ENCODE measurements at places on chromosomes 7 and 10. TPM values are rescaled to one million over a fixed set of nuclear protein-coding genes. Genes with fewer than 3 reads are reported as not detected.

RBM20 gene
- total RNA-seq, result 0.91 TPM

SYT15B gene
- total RNA-seq, result 0.54 TPM

INMT gene
- 0.73 TPM for total RNA-seq

PHYHIPL gene
- total RNA-seq, result 38.8 TPM

LARP4B gene
- total RNA-seq, result 33.9 TPM

GHRHR gene
- total RNA-seq, result 4.3 TPM

MMRN2 gene
- 5.2 TPM for total RNA-seq

GCC1 gene
- 10.4 TPM for total RNA-seq

CCL24 gene
- total RNA-seq, result not detected

HOXA4 gene
- total RNA-seq, result not detected

NEUROG3 gene
- total RNA-seq, result not detected

GIMAP1 gene
- total RNA-seq, result 0.82 TPM

PRRT4 gene
- total RNA-seq, result 6.5 TPM

SEM1 gene
- total RNA-seq, result 39.4 TPM

CYP2C19 gene
- total RNA-seq, result 0.36 TPM

UBTD1 gene
- 2.3 TPM for total RNA-seq

ING3 gene
- 31.8 TPM for total RNA-seq

SCRN1 gene
- 96.3 TPM for total RNA-seq

CUBN gene
- total RNA-seq, result 7.8 TPM

RHOBTB1 gene
- 26.4 TPM for total RNA-seq

SPDYE16 gene
- total RNA-seq, result 0.27 TPM

SLC13A1 gene
- not detected for total RNA-seq

RNF133 gene
- 7.3 TPM for total RNA-seq

CH25H gene
- total RNA-seq, result 0.73 TPM

LIPJ gene
- 1.00 TPM for total RNA-seq

DYDC1 gene
- not detected for total RNA-seq

TAS2R41 gene
- not detected for total RNA-seq

CYP3A7 gene
- total RNA-seq, result 0.45 TPM

SPDYE1 gene
- total RNA-seq, result 0.09 TPM

EGR2 gene
- 0.18 TPM for total RNA-seq

ATOH7 gene
- 1.5 TPM for total RNA-seq

XRCC2 gene
- 10.0 TPM for total RNA-seq

SMKR1 gene
- total RNA-seq, result 2.2 TPM

ADAM22 gene
- total RNA-seq, result 111 TPM

DDC gene
- total RNA-seq, result 1.2 TPM

TAS2R16 gene
- not detected for total RNA-seq

ASZ1 gene
- not detected for total RNA-seq

CYP2C18 gene
- not detected for total RNA-seq

ELFN1 gene
- total RNA-seq, result 6.5 TPM

FGFR2 gene
- 28.7 TPM for total RNA-seq

SLC18A2 gene
- total RNA-seq, result 6.5 TPM

Data from cerebellum (tissue), 4 donors.